AG09309 (cell line): ENCODE measurements at places on chromosomes 1 and 21.

- no peak for DNase-seq
Observed at GRCh38 chr1:84632137-84632536, 57.9 kb upstream of the CTBS start.

DNA sequence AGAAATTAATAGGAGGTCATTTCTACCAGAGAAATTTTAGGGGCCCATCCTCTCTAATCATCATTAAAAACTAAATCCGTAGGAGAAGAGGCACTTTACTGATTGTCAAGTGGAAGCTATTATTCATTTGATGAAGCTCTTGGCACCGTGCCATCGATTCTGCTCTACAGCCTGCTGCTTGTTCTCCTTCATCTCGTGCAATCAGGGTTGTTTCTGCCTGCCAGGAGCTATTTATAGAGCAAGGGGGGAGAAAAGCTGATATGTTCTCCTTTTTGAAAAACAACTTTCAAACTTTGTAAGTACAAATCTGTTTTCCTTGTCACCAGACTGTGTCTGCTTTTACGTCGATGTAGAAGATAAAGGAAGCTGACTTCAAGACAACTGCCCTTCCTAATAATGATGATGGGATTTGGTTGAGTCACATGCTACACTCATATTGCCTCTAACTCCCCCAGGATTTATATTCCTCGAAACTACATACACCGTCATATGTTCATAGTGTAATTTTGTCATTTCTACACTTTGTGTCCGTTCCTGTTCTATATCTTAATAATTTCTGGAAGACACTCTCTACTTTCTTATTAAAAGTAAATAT is 169.6 kb upstream of the LHX8 start:
- DNase-seq: no peak

DNA sequence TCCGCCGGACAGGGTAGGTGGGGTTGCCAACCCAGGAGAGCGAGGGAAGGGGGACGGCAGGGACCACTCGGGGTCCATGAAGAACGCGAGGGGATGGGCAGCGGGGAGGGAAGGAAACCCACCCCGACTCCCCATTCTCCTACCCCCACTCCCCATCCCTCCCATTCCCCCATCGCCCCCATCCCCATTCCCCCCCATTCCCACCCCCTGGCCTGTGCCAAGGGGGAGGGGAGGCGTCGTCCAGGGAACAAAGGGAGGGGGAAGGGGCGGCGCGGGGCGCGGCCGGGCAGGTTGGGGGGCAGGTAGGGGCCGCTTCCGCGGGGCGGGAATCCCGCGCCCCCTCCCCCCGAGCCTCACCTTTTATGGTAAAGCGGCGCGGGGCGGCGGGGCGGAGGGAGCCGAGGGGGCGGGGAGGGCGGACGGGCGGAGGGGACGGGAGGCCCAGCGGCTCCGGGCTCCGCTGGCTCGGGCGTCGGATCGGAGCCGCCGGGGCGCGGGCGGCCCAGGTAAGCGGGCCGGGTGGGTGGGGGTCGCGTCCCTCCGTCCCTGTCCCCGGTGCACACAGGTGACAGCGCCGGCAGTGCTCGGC is at the start of gene FBLIM1:
TSS of gene FBLIM1 (plus strand) at position 453 of the 589 bp plus-strand sequence. CDS start 6,189 bp downstream, outside the sequence.
- DNase-seq: no peak

DNA sequence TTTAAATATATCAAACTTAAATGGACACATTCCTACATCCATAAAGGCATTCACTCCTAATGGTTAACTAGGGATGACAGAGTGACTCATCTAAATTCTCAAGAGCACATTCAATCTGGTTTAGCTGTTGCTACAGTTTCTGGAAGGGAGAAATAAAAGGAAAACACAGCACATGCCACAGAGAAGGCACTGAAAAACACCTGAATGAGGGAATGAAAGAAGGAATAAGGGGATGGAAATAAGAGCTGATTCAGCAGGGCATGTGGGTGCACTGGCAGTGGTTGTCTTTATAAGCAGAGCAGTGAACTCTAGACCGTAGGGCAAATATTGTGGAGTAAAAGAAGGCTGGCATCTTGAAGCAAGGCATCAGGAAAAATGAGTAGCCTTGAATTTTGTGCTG is 79.3 kb downstream of the LHX4 start:
- DNase-seq: peak; percentile 11

GRCh38 chr21:25913479-25913878 is 178.7 kb downstream of the GABPA start:
- DNase-seq: no peak

- no peak for DNase-seq
Observed at GRCh38 chr1:231013391-231014015, 26.6 kb downstream of the FAM89A start.

DNA sequence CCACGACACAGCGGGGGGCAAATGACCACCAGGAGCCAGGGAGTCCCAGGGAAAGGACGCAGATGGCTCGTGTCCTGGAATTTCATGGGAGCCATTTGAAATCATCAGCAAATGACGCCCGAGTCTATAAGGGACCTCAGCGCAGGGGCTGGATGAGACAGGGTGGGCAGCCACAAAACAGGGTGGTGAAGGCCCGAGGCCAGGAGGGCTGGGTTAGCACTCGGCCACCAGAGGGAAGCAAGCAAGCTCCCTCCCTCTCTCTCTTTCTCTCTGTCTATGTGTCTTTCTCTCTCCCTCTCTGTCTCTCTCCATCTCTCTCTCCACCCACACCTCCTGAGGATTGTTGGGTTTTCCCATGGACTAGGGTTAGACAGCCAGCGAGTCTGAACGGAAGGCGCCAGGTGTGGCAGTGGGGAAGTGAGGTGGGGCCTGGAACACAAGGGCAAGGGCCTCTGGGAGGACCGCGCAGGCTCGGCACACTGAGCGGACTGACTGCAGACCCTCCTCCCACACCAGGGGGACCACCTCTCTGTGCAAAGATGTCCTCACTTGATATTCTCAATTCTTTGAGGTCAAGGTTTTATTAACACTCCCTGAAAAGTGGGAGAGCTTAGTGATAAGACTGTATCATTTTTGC is 73.8 kb upstream of the TMPRSS2 start:
- no peak for DNase-seq

DNA sequence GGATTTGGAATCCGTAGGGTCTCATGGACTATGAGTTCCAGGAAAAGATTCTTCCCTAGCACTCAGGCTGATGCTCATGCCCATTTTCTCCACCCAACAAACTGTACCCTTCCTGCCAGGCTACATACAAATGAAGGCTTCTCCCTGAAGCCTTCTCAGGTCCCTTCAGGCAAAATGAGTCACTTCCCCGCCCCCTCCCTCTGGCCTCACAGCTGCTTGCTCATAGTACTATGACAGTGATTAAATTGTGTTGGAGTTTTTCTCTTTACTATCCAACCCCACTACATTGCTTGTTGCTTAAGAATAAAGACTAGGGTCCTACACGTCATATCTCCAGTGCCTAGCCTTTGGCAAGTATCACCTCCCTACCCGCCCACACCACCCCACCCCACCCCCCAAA is 207.6 kb upstream of the NFIA start:
- DNase-seq: no peak

DNA sequence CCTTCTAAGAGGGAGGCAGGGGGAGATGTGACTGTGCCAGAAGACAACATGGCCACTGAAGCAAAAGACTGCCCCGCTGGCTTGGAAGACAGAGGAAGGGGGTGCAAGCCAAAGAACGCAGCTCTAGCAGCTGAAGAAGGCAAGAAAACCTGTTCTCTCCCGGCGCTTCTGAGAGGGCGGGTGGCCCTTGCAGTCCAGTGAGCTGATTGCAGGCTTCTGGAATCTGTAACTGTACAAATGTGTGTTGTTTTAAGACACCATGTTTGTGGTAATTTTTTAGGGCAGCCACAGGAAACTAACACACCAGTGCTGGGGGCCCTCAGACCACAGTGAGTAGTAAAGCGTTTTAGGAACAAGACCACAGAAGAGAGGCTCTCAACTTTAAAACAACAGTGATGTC is 47.0 kb downstream of the CD46 start:
- no peak for DNase-seq

DNA sequence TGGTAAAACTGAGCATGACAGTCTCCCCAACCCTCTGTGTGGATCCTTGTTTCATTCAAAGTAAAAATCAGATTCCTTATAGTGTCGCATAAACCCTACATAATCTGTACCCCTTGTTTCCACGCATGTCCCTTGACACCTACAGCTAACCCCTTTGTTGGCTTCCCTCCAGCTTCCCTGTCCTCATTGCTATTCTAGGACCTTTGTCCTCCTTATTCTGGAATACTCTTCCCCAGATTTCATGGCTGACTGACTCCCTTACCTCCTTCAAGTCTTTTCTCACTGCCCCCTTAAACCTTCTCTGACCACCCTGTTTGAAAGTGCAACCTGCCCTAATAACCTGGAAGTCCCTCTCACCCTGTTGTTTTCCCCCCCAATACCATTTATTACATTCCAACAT is 4.0 kb downstream of the RNF11 start:
- no peak for DNase-seq

DNA sequence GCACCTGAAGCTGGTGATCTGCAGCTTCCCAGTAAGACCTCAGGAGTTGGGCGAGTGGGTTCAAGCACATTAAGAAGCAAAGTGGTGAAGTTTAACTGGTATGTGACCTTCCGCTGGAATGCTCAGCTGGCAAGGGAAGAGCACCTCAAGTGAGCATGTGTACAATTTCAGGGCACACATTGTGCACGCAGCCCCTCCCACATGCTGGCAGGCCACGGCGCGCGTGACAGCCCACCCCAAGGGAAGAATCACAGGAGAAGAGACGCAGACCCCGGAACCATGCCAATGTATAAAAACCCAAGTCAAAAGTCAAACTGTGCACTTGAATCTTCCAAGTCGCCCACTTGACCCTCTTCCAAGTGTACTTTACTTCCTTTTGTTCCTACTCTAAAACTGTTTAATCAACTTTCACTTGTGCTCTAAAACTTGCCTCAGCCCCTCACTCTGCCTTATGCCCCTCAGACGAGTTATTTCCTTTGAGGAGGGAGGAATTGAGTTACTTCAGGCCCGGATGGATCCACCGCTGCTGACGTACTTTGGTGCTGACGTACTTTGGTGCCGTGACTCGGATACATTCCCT is 20.0 kb downstream of the LRRC3 start:
- no peak for DNase-seq

DNA sequence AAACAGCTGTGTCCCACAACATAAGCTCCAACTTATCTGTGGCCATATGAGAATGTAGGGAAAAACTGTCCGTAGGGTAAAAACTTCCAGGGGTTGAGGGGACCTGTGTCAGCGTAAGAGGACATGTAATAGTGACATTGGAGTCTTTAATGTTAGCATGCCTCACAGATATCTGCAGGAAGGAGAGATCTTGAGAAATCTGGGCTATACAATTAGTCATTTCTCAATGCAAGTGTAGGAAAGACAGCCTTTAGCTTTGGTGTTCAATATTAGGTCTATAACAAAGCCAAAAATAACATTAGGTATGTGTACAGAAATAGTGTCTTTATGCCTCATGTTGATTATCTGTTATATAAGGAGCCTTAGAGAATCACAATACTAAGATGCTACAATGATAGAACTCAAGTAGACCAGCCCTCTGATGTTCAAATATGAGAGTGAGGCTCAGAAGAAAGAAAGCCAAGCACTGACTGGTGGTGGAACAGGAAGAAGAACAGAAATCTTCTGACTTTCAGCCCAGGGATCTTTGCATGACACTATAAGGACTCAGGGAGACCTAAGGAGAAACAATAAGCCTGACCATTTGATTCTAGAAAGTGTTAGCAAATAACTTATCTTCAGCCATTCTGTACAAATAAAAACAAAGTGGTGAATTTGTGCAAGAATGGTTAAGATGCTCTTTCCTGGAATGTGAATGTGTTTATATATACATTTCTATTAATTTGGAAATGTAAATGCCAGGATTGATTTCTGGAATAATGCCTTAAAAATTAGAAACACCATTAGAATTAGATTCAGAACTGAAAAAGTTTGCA is 152.6 kb downstream of the ZC3H11B start:
- DNase-seq: no peak

GRCh38 chr1:223845037-223845809 is 524 bp downstream of the TP53BP2 start:
- no peak for DNase-seq

GRCh38 chr1:110155878-110156522 is 5.7 kb downstream of the SLC6A17 start:
- DNase-seq: no peak

DNA sequence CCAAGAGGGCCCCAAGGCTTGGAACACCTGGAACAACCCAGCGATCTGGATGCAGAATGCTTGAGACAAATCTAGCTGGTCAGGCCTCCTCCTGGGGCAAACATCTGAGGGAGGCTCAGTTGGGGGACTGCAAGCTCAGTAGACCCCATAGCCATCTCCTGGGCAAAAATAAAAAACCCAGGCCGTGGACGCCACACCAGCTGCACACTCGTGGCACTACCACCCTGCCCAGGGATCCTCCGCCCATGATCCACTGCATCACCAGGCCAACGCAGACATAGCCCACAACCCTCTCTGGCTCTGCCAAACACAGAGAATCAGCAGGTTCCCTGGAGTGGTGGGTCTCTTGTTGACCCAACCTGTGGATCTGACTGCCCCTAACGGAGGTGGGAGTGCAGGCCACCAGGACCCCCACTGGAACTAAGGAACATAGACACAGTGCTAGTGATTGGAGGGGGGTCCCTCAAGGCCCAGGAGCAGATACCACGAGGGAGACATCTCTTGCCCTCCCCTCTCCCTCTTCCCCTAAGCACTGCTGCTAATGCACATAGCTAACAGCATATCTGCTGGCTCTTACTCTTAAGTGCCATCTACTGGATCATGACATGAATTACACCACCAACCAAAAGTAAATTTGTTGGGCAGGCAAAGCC is 147.2 kb downstream of the CHD1L start:
- peak; percentile 18 for DNase-seq

GRCh38 chr1:31444725-31445448 is 31.9 kb downstream of the SERINC2 start:
- DNase-seq: no peak

DNA sequence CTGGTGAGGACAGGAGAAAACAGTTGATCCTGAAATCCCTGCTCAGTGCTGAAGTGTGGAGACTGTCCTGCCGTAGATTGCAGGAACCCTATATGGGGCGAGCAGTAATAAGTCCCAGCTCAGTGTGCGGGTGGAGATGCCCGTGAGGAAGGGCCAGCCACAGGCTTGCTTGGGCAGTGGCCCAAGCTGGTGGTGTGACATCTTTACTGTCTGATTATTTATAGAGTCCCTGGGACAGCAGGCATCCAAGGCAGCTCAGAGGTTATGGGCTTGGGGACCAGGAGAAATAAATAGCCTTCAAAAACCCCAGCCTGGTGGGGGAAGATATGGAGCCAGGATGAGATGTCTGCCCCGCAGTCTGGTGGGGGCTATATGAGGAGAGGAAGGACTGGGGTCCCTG is 170.7 kb upstream of the POU3F1 start:
- no peak for DNase-seq

DNA sequence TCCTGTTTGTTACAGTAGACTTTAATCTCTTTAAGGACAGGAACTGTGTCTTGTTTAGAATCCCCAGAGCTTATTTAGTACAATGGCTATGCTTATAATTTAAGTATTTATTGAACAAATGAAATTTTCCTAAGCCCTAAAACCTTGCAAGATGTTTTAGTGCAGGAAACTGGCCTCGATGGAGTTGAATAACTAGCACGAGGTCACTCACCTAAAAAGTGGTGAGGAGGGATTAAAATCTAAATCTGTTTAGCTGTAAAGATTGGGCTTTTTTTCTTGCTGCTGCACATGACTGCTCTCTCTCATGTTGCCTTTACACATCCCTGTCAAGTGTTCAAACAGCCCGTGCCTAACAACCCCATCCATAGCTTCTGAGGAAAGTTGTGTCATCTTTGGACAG is 10.2 kb downstream of the NFYC start:
- DNase-seq: no peak

- no peak for DNase-seq
Observed at GRCh38 chr21:38957575-38958322, 152.0 kb downstream of the ETS2 start.

GRCh38 chr1:79899914-79900313 is 893.4 kb upstream of the ADGRL4 start:
- peak; percentile 81 for DNase-seq
